Dermis microvascular lymphatic vessel endothelial cell (primary cell): ENCODE measurements at places on chromosomes 3 and 15. TPM values are rescaled to one million over a fixed set of nuclear protein-coding genes. Genes with fewer than 3 reads are reported as not detected.

The HERC2 gene
- total RNA-seq = 40.3 and 52.1 TPM in 2 replicates

The MME gene
- total RNA-seq = 1.3 and 2.3 TPM in 2 replicates

- DNase-seq = no peak
Observed at GRCh38 chr3:12577379-12577778, 20.5 kb downstream of the MKRN2 start.

- DNase-seq = no peak
Observed at GRCh38 chr3:28752290-28752689, 403.7 kb upstream of the AZI2 start.

- DNase-seq = no peak
Observed at GRCh38 chr15:99818872-99819271, 85.6 kb upstream of the LYSMD4 start.
